ENCODE measurements at places on chromosomes 16 and 17.

GRCh38 chr17:45855691-45856336, 11.1 kb downstream of the SPPL2C start:
- no peak for DNase-seq

DNA sequence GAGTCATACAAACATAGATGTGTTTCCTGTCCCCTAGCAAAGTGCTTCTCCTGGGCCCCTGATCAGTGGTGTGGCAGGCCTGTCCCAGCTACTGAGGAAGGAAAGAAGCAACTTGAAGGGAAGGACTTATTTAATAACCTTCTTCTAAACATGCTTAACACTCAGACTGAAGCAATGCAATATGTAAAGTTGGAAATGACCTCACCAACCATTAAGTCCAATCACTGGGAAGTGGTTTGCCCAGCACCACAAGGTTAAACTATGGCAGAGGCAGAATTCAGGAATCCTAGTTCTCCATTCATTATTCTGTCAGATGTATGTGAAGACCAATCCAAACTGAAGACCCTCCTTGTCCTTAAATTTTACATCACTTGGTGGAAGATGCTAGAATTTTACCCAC, 39.1 kb downstream of the CENPV start:
- DNase-seq = no peak

DNA sequence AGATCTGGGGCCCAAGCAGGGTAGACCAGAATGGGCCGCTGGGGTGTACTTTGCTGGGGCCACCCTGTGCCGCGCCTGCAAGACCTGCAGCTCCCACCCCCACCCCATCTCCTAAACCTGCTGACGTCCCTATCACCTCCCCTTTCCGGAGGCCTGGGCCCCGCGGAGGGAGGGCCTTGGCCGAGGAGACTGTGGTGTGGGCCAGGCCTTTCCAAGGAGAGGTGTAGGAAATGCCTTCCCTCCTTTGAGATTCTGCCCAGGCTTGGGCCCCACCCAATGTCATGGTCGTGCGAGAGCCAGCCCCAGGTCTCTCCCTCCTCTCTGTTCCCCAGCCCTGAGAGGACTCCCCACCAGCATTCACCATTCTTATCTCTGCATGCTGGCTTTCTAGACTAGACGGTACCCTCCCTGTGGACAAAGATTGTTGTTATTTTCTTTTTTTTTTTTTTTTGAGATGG, 3.9 kb upstream of the WFIKKN2 start:
- no peak for DNase-seq

DNA sequence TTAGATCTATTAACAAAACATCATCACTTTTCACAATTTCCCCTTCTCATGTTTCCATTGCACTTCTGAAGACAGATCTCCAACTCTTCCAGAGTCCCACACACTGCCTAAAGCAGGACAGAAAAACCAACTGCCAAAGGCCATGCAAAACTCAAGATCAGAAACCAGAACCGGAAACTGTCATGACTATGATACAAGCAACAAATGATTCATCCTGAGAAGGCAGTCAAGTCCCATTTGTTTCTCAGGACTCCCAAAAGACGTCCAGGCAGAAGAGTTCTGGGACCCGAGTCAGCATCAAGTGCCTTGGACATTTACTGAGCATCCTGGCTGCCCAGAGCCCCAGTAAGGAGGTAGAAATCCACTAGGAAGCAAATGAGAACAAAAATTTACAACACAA, 38.8 kb downstream of the ERN1 start:
- no peak for DNase-seq

GRCh38 chr16:30485818-30486436, 13.4 kb downstream of the ITGAL start:
- DNase-seq = no peak

DNA sequence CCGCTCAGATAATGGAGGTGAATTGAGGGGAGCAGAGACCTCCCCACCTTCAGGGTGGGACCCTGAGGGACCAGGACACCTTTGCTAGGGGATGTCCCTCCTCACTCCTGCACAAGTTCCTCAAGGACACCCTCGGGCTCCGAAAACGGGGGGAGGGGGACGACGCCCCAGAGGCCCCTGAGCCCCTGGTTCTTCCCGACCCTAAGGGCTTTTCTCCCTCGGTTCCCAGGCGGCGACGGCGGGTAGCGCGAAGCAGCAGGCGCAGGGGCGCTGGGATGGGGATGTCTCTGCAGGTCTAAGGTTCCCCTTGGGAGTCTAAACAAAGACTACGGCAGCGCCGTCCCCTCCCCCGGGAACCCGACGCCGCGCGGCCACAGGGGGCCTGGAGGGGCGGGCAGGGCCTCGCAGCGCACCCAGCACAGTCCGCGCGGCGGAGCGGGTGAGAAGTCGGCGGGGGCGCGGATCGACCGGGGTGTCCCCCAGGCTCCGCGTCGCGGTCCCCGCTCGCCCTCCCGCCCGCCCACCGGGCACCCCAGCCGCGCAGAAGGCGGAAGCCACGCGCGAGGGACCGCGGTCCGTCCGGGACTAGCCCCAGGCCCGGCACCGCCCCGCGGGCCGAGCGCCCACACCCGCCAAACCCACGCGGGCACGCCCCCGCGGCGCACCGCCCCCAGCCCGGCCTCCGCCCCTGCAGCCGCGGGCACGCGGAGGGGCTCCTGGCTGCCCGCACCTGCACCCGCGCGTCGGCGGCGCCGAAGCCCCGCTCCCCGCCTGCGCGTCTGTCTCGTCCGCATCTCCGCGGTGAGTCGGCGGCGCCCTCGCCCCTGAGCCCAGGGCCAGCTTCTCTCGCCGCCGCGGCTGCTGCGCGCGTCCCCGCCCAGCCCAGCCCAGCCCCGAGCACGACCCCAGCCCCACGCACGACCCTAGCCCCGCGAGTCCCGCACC, 36.7 kb upstream of the NDRG4 start:
- no peak for DNase-seq

All from amygdala (tissue), 56 donors.